ENCODE measurements at places on chromosomes 5 and 9. TPM values are rescaled to one million over a fixed set of nuclear protein-coding genes. Genes with fewer than 3 reads are reported as not detected.
A peak's percentile ranks its signal among the peaks of the same experiment; 100 is the strongest.

- H3K4me1 ChIP-seq: no peaks in the 10 kb centered on the region
- no peaks in the 10 kb centered on the region for H3K36me3 ChIP-seq
- no peak for DNase-seq
- no peaks in the 10 kb centered on the region for H3K27me3 ChIP-seq
- no peak overlapping the region for H3K4me3 ChIP-seq
Observed at GRCh38 chr5:58143181-58143580, 316.7 kb downstream of the PLK2 start.

Gene NUTM2F
- total RNA-seq: 0.15 TPM

DNA sequence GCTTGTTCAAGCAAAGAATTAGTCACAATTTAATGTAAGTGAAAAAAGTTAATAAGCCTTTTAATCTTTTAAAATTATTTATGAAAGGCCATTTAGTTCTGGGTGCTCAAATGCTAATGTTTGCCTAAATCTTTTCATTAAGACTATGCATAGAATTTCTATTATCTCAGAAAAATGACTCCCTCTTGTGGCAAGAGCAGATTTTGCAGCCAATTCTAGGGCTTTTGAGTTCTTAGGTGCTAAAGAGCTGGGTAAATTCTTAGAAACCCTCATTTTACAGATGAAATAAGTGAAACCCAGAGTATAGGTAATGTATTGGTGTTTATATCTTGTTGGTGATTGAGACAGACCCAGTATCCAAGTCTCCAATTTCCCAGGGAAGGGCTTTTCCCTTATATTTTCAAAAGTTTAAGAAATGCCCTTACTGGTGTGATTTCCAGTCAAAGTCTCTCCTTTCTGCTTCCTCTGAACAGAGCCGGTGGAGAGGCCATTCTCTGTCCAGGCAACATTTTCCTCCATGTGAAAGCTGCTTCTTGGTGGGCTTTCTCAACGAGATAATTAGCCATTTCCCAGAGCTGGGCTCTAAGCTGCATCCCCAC, 24.1 kb upstream of the PCSK5 start:
- no peaks in the 10 kb centered on the region for H3K36me3 ChIP-seq
- H3K4me1 ChIP-seq: no peaks in the 10 kb centered on the region
- H3K27ac ChIP-seq: no peak overlapping the region
- no peak overlapping the region for H3K4me3 ChIP-seq
- H3K27me3 ChIP-seq: no peaks in the 10 kb centered on the region

- peak; percentile 3 for DNase-seq
- H3K4me3 ChIP-seq: no peak overlapping the region
- no peaks in the 10 kb centered on the region for H3K36me3 ChIP-seq
Observed at GRCh38 chr5:1736889-1737711, 62.5 kb downstream of the MRPL36 start.

- no peak for DNase-seq
- H3K27me3 ChIP-seq: no peaks in the 10 kb centered on the region
- no peaks in the 10 kb centered on the region for H3K36me3 ChIP-seq
- H3K4me1 ChIP-seq: no peaks in the 10 kb centered on the region
Observed at GRCh38 chr5:179866241-179867078, 7.8 kb upstream of the MRNIP start.

DNA sequence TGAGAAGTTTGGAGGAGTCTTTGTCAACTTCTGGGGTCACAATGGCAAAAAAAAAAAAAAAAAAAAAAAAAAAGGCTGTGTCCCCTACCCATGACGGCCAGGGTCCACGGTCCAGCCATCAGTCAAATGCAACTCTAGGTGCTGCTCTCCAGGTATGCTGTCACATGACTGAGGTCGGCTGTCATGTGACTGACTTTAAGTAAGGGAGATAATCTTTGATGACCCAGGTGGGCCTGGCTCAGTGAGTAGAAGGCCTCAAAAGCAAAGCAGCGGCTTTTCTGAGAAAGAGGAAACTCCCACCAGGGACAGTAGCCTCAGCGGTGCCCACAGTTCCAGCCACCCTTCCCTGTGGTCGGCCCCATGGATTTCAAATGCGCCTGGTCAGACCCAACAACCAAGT, 117.7 kb downstream of the ROR2 start:
- H3K4me1 ChIP-seq: peaks cover under 1% of the 10 kb centered on the region
- DNase-seq: no peak
- no peak overlapping the region for H3K27ac ChIP-seq
- H3K4me3 ChIP-seq: no peak overlapping the region

DNA sequence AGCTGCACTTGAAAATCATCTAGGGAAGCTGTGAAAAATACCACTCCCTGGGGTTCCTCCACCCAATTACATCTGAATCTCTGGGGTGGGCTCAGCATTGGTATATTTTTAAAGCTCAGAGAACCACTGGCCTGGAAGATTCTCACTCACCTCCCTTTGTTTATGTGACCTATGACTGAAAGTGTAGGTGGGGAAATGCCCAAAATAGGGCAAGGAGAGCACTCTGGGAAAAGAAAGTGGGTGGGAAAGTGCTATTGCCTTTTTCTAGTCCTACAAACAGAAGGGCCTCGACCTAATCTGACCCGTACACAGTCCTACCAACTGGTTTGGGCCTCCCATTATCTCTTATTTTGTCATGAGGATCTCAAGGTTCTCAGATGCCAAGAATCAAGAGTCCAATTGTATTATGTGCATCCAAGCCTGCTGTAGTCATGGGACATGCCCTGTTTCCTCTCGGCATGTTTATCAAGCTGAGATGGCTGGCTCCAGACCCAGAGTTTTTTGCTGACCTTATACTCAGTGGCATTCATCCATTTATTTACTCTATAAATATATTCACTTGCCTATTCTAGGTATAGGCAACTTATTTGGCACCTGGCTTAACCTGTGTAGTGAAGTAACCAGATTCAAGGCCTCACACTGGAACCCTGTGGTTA, 483.7 kb downstream of the ENC1 start:
- H3K36me3 ChIP-seq: no peaks in the 10 kb centered on the region
- H3K4me1 ChIP-seq: no peaks in the 10 kb centered on the region
- DNase-seq: no peak
- H3K27ac ChIP-seq: no peak overlapping the region
- no peak overlapping the region for H3K4me3 ChIP-seq
- H3K27me3 ChIP-seq: no peaks in the 10 kb centered on the region

DNA sequence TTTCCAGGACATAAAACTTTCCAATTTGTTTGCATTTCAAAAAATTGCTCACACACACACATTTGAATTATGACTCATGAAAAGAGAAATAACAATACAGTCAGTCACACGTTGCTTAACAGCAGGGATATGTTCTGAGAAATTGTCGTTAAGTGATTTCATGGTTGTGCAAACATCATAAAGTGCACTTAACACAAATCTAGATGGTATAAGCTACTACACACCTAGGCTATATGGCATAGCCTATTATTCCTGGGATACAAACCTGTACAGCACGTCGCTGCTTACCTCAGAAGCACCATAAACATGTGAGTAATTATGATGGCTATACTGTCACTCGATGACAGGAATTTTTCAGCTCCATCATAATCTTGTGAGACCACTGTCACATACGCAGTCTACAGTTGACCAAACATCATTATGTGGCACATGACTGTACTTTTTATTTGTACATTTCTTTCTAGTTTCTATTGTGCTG, 378.2 kb downstream of the ACTL7B start:
- H3K27me3 ChIP-seq: no peaks in the 10 kb centered on the region
- peaks cover 57% of the 10 kb centered on the region for H3K4me1 ChIP-seq
- H3K4me3 ChIP-seq: no peak overlapping the region
- H3K27ac ChIP-seq: peak overlapping the region; percentile 87

DNA sequence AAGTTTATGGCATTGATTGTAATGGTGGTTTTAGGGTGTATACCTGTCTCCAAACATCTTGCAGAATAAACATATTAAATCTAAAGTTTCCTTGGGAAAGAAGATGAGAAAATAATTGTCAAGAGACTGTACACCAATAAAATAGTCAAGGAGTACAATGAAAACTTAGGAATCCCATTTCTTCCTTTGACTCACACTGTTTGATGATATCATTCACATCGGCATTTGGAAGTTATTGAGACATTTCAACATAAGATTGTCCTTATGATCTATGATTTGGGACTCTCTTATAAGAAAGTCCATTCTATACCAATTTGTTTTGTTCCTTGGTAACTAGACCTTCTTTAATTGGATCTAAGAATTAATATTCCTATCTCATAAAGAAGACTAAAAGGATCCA, 482.7 kb downstream of the RAB3C start:
- DNase-seq: no peak
- peaks cover 39% of the 10 kb centered on the region for H3K4me1 ChIP-seq
- H3K36me3 ChIP-seq: no peaks in the 10 kb centered on the region
- no peak overlapping the region for H3K27ac ChIP-seq
- H3K27me3 ChIP-seq: no peaks in the 10 kb centered on the region

DNA sequence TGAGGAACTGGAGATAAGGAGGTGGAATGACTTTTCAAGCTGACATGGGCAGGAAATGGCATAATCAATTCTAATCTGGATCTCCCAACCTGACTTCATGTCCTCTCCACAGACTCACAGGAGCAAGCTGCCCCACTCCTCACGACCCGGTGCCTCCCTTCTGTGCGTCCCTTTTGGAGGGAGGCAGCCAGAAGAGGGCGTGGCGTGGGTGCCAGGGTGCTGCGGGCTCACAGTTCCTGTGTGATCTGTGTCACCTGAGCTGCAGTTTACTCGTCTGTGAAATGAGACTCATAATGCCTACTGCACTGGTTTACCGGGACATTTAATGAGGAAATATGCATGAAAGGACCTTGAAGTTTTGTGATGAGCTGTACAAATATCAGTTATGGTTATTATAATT, 207.4 kb downstream of the DAB2IP start:
- DNase-seq: no peak
- no peaks in the 10 kb centered on the region for H3K36me3 ChIP-seq
- no peak overlapping the region for H3K4me3 ChIP-seq
- H3K27me3 ChIP-seq: no peaks in the 10 kb centered on the region

Gene CXCL14
- not detected for total RNA-seq

DNA sequence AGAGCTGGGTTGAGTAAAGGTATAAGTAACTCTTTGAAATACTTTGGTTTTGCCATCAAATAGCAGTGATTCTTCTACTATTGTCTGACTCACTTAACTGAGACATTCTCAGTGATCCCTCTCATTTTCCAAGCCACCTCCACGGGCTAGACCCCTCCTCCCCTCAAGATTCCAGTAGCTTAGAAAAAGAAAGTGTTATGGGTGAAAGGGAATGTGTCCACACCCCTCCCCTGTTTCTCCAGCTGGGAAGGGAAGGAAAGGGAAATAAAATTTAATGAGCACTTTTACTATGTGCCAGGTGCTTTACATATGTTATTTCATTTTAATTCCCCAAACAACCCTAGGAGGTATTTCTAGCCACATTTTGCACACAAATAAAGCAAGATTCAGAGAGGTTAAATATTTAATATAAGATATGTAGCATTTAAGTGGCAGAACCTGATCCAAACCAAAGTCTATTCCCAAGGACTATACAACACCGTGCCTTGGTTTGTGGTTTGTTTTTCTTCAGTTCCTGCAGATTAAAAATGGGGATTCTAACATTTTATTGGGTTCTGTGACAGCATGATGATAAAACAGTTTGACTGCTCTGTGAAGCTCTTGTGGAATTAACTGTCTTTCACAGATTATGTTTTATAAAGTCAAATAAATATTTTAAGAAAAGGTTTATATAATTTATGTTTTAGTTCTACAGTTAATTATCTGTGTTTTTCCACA, 135.9 kb downstream of the ZSWIM6 start:
- no peak overlapping the region for H3K4me3 ChIP-seq
- no peak for DNase-seq
- H3K36me3 ChIP-seq: no peaks in the 10 kb centered on the region
- H3K4me1 ChIP-seq: peaks cover 10% of the 10 kb centered on the region
- peak overlapping the region; percentile 16 for H3K27ac ChIP-seq

DNA sequence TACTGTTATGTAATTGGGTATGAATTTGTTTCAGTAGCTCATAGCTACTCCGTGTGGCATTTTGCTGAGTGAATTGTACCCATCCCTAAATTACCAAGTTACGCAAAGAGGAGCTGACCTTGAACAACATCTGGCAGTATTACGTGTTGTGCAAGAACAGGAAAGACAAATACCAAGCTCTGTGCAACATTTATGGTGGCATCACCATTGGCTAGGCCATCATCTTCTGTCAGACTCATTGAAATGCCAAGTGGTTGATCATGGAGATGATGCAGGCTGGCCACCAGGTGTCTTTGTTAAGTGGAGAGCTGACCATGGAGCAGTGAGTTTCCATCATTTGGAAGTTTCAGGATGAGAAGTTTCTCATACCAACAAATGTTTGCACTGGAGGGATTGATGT, 15.0 kb downstream of the ZSWIM6 start:
- H3K36me3 ChIP-seq: no peaks in the 10 kb centered on the region
- peaks cover 1% of the 10 kb centered on the region for H3K4me1 ChIP-seq
- H3K4me3 ChIP-seq: no peak overlapping the region
- DNase-seq: no peak
- no peak overlapping the region for H3K27ac ChIP-seq

- H3K4me1 ChIP-seq: no peaks in the 10 kb centered on the region
- H3K27me3 ChIP-seq: no peaks in the 10 kb centered on the region
- no peak overlapping the region for H3K4me3 ChIP-seq
- DNase-seq: no peak
- no peaks in the 10 kb centered on the region for H3K36me3 ChIP-seq
- no peak overlapping the region for H3K27ac ChIP-seq
Observed at GRCh38 chr9:72614067-72614466, 92.7 kb downstream of the TMC1 start.

- no peaks in the 10 kb centered on the region for H3K36me3 ChIP-seq
- peaks cover 7% of the 10 kb centered on the region for H3K4me1 ChIP-seq
- no peaks in the 10 kb centered on the region for H3K27me3 ChIP-seq
- no peak for DNase-seq
- H3K4me3 ChIP-seq: no peak overlapping the region
- no peak overlapping the region for H3K27ac ChIP-seq
Observed at GRCh38 chr9:75911390-75911789, 20.9 kb downstream of the PCSK5 start.

Gene ERAP2
- total RNA-seq: 48.2 TPM

GRCh38 chr5:55063220-55063863, 39.1 kb upstream of the GZMA start:
- H3K36me3 ChIP-seq: no peaks in the 10 kb centered on the region
- H3K27me3 ChIP-seq: 0 out of 2 replicates have a peak, but pooled peaks cover 10% of the 10 kb centered on the region
- no peaks in the 10 kb centered on the region for H3K4me1 ChIP-seq
- no peak overlapping the region for H3K27ac ChIP-seq
- DNase-seq: no peak
- H3K4me3 ChIP-seq: no peak overlapping the region

Gene GALNT12
- total RNA-seq: 52.9 TPM

Gene KLHL3
- total RNA-seq: 13.6 TPM

Gene FBP1
- 34.9 TPM for total RNA-seq

All from PC-9 (cell line).